Activated CD8-positive, alpha-beta T cell treated with anti-CD3 and anti-CD28 coated beads, Interleukin-2, amount 10 ng/mL, durations not matched to agents 7 days and 5 days (primary cell): ENCODE measurements at places on chromosomes 12 and 14. TPM values are rescaled to one million over a fixed set of nuclear protein-coding genes. Genes with fewer than 3 reads are reported as not detected.

- H3K27ac ChIP-seq = no peak overlapping the region
- H3K36me3 ChIP-seq = no peaks in the 10 kb centered on the region
- no peaks in the 10 kb centered on the region for H3K27me3 ChIP-seq
Observed at GRCh38 chr12:107461222-107461975, 224.2 kb upstream of the PWP1 start.

DNA sequence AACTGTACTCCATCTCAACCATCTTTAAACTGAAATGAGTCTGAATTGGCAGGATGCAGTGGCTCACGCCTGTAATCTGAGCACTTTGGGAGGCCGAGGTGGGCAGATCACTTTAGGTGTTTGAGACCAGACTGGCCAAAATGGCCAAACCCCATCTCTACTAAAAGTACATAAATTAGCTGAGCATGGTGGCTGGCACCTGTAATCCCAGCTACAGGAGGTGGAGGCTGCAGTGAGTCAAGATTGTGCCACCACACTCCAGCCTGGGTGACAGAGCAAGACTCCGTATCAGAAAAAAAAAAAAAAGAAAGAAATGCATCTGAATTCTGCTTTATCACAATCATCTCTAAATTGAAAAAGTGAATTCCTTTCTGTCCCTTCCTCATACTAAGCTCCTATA lies 110.3 kb downstream of the NELL2 start:
- no peak overlapping the region for H3K4me3 ChIP-seq
- no peaks in the 10 kb centered on the region for H3K4me1 ChIP-seq
- H3K27ac ChIP-seq = no peak overlapping the region
- H3K36me3 ChIP-seq = peaks cover 8% of the 10 kb centered on the region
- H3K27me3 ChIP-seq = no peaks in the 10 kb centered on the region

DNA sequence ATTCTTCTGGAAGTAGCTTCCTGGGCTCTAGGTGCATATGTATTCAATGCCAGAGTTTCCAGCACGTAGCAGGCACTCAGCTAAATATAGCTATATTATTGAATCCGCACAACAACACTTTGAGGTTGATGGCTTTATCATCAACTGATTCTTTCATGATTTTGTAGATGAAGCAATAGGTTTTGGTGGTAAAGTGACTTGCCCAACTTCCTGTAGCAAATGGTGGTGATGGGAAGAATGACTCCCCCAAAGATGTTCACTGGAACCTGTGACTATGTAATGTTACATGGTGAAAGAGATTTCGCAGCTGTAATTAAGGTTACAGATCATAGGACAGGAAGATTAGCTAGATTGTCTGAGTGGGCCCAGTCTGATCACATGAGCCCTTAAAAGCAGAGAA lies 3.2 kb downstream of the TDRD9 start:
- H3K4me3 ChIP-seq = no peak overlapping the region
- no peaks in the 10 kb centered on the region for H3K36me3 ChIP-seq
- peaks cover 2% of the 10 kb centered on the region for H3K27me3 ChIP-seq
- H3K4me1 ChIP-seq = peaks cover 22% of the 10 kb centered on the region

The MAP3K9 gene
- 6.7 TPM for total RNA-seq

The RNASE2 gene
- not detected for total RNA-seq

- DNase-seq = no peak
- no peaks in the 10 kb centered on the region for H3K4me1 ChIP-seq
- H3K27ac ChIP-seq = no peak overlapping the region
- no peaks in the 10 kb centered on the region for H3K27me3 ChIP-seq
- H3K36me3 ChIP-seq = no peaks in the 10 kb centered on the region
Observed at GRCh38 chr12:127745469-127746212, 521.3 kb upstream of the TMEM132C start.

DNA sequence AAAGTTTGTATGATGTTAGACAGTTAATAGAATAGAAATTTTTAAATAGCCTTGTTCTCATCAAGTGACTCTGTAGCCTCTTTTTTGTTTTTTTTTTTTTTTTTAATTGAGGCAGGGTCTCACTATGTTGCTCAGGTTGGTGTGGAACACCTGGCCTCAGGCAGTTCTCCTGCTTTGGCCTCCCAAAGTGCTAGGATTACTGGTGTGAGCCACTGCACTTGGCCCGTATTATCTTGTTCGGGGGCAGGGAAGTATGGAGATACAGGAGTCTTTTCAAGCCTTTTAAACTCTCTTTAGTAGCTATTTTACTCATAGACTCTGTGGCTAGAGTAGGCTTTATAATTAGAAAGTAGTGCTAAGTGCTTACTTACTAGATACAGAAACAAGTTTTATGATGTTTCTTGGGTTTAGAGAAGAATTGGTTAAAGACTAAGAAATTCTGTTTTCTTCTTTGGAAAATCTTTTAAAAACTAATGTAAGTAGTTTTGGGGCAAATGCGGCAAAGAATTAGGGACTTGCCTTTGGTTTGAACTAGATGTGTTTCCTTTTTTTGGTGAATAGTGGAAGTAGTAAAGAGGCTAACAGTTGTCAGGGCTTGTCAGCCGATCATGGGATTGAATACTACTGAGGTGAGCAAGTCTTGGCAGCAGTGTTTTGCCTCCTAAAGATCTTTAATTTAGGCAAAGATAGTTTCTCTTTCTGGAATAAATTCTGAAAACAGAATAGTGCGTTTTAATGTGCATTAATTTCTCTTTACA lies 31.3 kb downstream of the FBXO34 start:
- peaks cover 27% of the 10 kb centered on the region for H3K4me1 ChIP-seq
- peaks cover 23% of the 10 kb centered on the region for H3K36me3 ChIP-seq
- no peak overlapping the region for H3K4me3 ChIP-seq
- H3K27ac ChIP-seq = no peak overlapping the region

The A2ML1 gene
- not detected for total RNA-seq

The PPFIA2 gene
- not detected for total RNA-seq

The FLRT2 gene
- total RNA-seq = not detected
